ENCODE measurements at places on chromosomes 6 and 20. TPM values are rescaled to one million over a fixed set of nuclear protein-coding genes. Genes with fewer than 3 reads are reported as not detected.

ZBP1 gene
- not detected for total RNA-seq

LAMA2 gene
- total RNA-seq, result 6.4 TPM

CD24 gene
- 937 TPM for total RNA-seq

NKAPL gene
- total RNA-seq, result 0.41 TPM

GDAP1L1 gene
- total RNA-seq, result 10.3 TPM

ALDH5A1 gene
- 5.1 TPM for total RNA-seq

ADGB gene
- total RNA-seq, result not detected

DEFB132 gene
- total RNA-seq, result not detected

DYNLT2 gene
- 1.5 TPM for total RNA-seq

GTF2H4 gene
- 49.7 TPM for total RNA-seq

- no peak for DNase-seq
- peaks cover 11% of the 10 kb centered on the region for H3K4me1 ChIP-seq
- no peak overlapping the region for H3K27ac ChIP-seq
- no peak overlapping the region for H3K4me3 ChIP-seq
- H3K27me3 ChIP-seq, result no peaks in the 10 kb centered on the region
These were observed 130.5 kb downstream of the TTLL2 start for GRCh38 chr6:167455371-167455770.

DNA sequence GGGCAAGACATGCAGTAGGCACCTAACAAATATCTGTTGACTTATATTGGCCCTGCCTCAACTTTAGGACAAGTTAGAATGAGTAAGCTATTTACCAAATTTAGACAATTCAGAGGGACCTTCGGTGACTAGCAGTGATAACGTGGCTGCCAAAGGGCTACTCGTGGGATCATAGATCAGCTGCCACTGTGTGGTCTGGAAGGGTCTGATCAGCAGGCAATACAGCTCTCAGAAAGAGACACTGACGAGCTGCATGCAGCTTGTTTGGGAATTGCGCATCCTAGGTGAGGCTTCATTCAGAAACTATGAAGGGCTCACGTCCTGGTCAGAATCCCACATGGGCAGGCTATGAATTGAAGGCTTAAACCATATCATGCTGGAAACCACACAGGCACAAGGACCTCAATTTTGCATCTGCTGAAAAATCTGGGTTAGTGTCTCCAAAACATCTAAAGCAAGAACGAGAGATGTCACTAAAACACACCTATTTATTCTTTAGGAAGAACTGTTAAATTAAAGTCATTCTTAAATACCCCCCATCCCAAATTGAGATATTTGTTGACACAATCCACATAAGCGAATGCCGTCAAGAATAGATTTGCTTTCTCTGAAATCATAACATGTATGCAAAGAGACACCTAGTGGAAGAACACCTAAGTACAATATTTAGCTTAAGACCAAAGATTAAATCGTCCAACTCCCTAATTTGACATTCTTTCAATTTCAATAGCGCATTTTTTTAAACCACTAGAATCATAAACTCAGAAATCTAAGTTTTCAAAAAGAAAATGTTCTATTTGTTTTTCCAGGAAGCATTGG, 79.6 kb downstream of the IPCEF1 start:
- no peak overlapping the region for H3K27ac ChIP-seq
- no peaks in the 10 kb centered on the region for H3K36me3 ChIP-seq
- DNase-seq, result no peak

DNA sequence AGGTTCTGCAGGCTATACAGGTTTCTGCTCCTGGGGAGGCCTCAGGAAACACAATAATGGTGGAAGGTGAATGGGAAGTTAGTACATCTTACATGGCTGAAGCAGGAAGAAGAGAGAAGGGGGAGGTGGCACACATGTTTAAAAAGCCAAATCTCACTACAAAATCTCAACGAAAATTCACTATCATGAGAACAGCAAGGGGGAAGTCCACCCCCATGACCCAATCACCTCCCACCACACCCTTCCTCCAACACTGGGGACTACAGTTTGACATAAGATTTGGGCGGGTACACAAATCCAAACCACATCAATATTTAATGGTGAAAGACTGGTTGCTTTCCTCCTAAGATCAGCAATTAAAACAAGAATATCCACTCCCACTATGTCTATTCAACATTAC, 13.8 kb upstream of the POLR1H start:
- H3K4me3 ChIP-seq, result no peak overlapping the region
- H3K4me1 ChIP-seq, result no peaks in the 10 kb centered on the region
- no peak for DNase-seq

DNA sequence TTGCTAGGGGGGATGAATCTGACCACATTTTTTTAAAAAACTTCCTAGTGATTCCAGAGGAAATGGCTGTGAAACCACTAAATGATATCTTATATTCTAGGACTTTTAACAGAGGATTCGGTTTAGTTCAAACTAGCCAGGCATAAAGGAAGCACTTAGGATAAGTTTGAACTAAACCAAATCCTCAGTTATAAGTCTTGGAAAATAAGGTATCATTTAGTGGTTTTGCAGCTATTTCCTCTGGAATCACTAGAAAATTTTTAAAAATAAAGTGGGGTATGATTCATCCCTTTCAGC, 327.9 kb upstream of the QKI start:
- no peak overlapping the region for H3K27ac ChIP-seq
- peaks cover 53% of the 10 kb centered on the region for H3K4me1 ChIP-seq
- peaks cover 6% of the 10 kb centered on the region for H3K36me3 ChIP-seq
- H3K4me3 ChIP-seq, result no peak overlapping the region

DNA sequence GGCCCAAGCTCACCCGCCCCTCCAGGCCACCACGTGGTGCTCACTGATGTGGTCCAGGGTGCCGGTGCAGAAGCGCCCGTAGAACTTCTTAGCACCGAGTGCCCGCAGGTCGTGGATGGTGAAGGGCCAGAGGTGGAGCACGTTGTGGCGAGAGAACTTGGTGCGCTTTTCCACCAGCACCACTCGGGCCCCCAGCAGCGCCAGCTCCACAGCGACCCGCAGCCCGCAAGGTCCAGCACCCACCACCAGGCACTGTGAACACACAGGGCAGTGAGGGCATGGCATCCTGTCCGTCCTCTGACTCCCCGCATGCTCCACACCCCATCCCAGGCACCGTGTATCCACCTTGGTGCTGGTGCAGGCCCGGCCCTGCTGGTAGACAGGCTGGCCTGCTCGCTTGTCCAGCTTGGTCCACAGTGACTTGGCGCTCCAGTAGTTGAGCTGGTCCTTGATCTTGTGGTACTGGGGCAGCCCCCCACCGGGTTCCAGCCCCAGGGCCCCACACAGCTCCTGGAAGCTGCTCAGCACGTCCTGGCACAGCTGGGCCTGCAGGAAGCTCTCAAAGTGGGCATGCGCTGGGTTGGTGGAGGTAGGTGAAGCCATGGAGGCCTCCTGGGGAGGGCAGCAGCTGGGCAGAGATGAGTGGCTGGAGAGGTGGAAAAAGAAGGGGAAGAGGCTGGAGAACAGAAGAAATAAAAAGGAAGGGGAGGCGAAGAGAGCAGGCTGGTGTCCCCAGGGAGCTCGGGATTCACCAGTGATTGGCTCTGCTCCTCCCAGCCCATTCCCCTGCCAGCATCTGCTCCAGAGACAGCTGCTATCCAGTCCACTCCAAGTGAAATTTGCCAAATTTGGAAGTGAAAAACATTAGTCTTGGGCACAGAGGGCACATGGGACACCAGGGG, 1.7 kb downstream of the MICAL1 start:
- H3K4me3 ChIP-seq, result peak overlapping the region; percentile 92
- H3K36me3 ChIP-seq, result peaks cover 10% of the 10 kb centered on the region

GRCh38 chr6:73263570-73263909, 544 bp upstream of the KHDC1 start:
- H3K27ac ChIP-seq, result no peak overlapping the region
- H3K4me1 ChIP-seq, result peaks cover 33% of the 10 kb centered on the region
- DNase-seq, result no peak
- peak overlapping the region; percentile 64 for H3K4me3 ChIP-seq
- peaks cover 21% of the 10 kb centered on the region for H3K36me3 ChIP-seq

DNA sequence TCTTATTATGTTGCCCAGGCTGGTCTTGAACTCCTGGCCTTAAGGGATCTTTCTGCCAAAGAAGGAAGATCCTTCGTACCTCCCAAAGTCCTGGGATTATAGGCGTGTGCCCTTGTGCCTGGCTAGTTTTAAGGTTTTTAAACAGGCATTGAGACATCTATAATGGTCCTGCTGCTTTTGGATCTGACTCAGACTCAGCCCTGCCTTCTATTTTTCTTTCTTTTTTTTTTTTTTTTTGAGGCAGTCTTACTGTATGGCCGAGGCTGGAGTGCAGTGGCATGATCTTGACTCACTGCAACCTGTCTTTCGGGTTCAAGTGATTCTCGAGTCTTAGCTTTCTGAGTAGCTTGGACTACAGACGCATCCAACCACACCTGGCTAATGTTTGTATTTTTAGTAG, 73.7 kb downstream of the PHF20 start:
- H3K4me1 ChIP-seq, result no peaks in the 10 kb centered on the region
- no peak overlapping the region for H3K27ac ChIP-seq
- DNase-seq, result no peak
- H3K27me3 ChIP-seq, result no peaks in the 10 kb centered on the region
- no peak overlapping the region for H3K4me3 ChIP-seq
- H3K36me3 ChIP-seq, result peaks cover 50% of the 10 kb centered on the region

- H3K4me3 ChIP-seq, result no peak overlapping the region
- H3K27ac ChIP-seq, result no peak overlapping the region
- H3K27me3 ChIP-seq, result no peaks in the 10 kb centered on the region
- H3K36me3 ChIP-seq, result peaks cover 7% of the 10 kb centered on the region
These were observed 106.3 kb downstream of the SCAF8 start for GRCh38 chr6:154839546-154839945.

GRCh38 chr20:61159957-61160686, 91.9 kb upstream of the CDH4 start:
- 0 out of 2 replicates have a peak, but pooled peaks cover 8% of the 10 kb centered on the region for H3K4me1 ChIP-seq
- no peak for DNase-seq
- H3K27me3 ChIP-seq, result peaks cover 77% of the 10 kb centered on the region
- no peak overlapping the region for H3K4me3 ChIP-seq
- H3K27ac ChIP-seq, result no peak overlapping the region

GRCh38 chr6:51805517-51805916, 281.9 kb downstream of the PKHD1 start:
- peaks cover 3% of the 10 kb centered on the region for H3K4me1 ChIP-seq
- no peak overlapping the region for H3K27ac ChIP-seq
- H3K36me3 ChIP-seq, result peaks cover 10% of the 10 kb centered on the region
- no peak for DNase-seq

- no peaks in the 10 kb centered on the region for H3K36me3 ChIP-seq
- H3K4me1 ChIP-seq, result peaks cover 25% of the 10 kb centered on the region
- no peak for DNase-seq
These were observed 291.8 kb downstream of the FOXC1 start for GRCh38 chr6:1901556-1901955.

DNA sequence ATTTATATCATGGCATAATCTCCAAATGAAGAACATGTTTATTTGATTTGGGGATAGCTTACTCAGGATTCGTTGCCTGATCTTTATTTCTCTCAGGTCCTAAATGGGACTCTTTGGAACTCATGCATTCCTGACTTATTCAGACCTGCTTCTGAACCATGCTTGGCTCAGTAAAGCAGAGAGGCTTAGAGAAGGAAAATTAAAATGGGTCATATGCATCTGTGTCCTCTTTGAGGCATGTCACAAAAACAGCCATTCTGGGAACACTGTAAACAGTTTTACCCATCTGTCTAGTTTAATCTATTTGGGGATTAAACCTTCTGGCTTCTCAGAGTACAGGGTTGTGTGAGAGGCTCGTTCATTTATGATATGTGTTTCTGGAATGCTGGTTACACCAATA, 1017.3 kb downstream of the KIF16B start:
- H3K4me1 ChIP-seq, result peaks cover 3% of the 10 kb centered on the region
- no peak for DNase-seq
- H3K27ac ChIP-seq, result no peak overlapping the region
- peaks cover 12% of the 10 kb centered on the region for H3K36me3 ChIP-seq
- H3K4me3 ChIP-seq, result no peak overlapping the region
- no peaks in the 10 kb centered on the region for H3K27me3 ChIP-seq

GRCh38 chr6:46262928-46263706, 92.3 kb upstream of the ENPP5 start:
- H3K27me3 ChIP-seq, result no peaks in the 10 kb centered on the region
- peaks cover 7% of the 10 kb centered on the region for H3K4me1 ChIP-seq
- H3K4me3 ChIP-seq, result no peak overlapping the region
- no peak overlapping the region for H3K27ac ChIP-seq
- DNase-seq, result no peak

GRCh38 chr6:21559238-21559637, 34.3 kb upstream of the SOX4 start:
- H3K27me3 ChIP-seq, result no peaks in the 10 kb centered on the region
- 0 out of 2 replicates have a peak, but pooled peaks cover under 1% of the 10 kb centered on the region for H3K36me3 ChIP-seq
- no peaks in the 10 kb centered on the region for H3K4me1 ChIP-seq
- no peak overlapping the region for H3K27ac ChIP-seq
- no peak overlapping the region for H3K4me3 ChIP-seq

GRCh38 chr6:19803331-19804204, 33.6 kb upstream of the ID4 start:
- peaks cover 3% of the 10 kb centered on the region for H3K36me3 ChIP-seq
- DNase-seq, result no peak
- no peak overlapping the region for H3K27ac ChIP-seq

- no peaks in the 10 kb centered on the region for H3K27me3 ChIP-seq
- no peak overlapping the region for H3K4me3 ChIP-seq
- H3K27ac ChIP-seq, result no peak overlapping the region
- H3K4me1 ChIP-seq, result peaks cover 58% of the 10 kb centered on the region
- no peaks in the 10 kb centered on the region for H3K36me3 ChIP-seq
These were observed 1.5 kb downstream of the RAMACL start for GRCh38 chr6:166584853-166585429.

- no peaks in the 10 kb centered on the region for H3K4me1 ChIP-seq
- H3K4me3 ChIP-seq, result no peak overlapping the region
- DNase-seq, result no peak
- H3K27me3 ChIP-seq, result no peaks in the 10 kb centered on the region
These were observed 81.4 kb downstream of the MCHR2 start for GRCh38 chr6:99912657-99913056.

DNA sequence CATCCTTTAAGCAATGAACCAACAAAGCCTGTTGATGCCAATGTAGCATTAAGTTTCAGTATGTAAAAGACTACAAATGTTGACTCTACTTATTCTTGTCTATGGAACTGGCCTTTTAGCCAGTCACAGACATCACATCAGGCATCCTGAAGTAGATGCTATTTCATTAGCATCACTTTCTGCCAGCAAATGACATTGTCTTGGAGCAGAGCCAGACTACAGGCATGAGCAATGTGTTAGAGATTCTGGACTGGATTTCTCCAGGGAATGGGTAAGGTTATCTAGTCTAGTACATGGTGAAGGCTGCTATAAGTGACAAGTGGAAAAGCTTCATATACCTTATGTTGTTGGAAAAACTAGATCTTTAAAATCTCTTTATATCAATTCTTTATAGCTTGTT, 142.9 kb downstream of the ADGRB3 start:
- no peaks in the 10 kb centered on the region for H3K36me3 ChIP-seq
- no peaks in the 10 kb centered on the region for H3K27me3 ChIP-seq
- no peak overlapping the region for H3K4me3 ChIP-seq
- DNase-seq, result no peak

GRCh38 chr6:36514554-36515456, 32.5 kb downstream of the STK38 start:
- peaks cover 49% of the 10 kb centered on the region for H3K36me3 ChIP-seq
- DNase-seq, result no peak
- H3K27me3 ChIP-seq, result no peaks in the 10 kb centered on the region
